Hair follicular keratinocyte (primary cell): ENCODE measurements at places on chromosomes 7 and 10. TPM values are rescaled to one million over a fixed set of nuclear protein-coding genes. Genes with fewer than 3 reads are reported as not detected.

The OPN1SW gene
- total RNA-seq = not detected in 2 replicates

The METTL27 gene
- total RNA-seq = 1.1 and 3.2 TPM in 2 replicates

The WASHC2A gene
- total RNA-seq = 18.8 and 20.0 TPM in 2 replicates

The ZPBP gene
- total RNA-seq = not detected in 2 replicates

The CRTAC1 gene
- not detected in 2 replicates for total RNA-seq

The LDB3 gene
- not detected in 2 replicates for total RNA-seq

The FZD1 gene
- 2.5 and 4.1 TPM in 2 replicates for total RNA-seq

The HOXA9 gene
- 6.8 and 7.0 TPM in 2 replicates for total RNA-seq

The CLDN15 gene
- total RNA-seq = 1.9 and 2.8 TPM in 2 replicates

The PIK3AP1 gene
- total RNA-seq = 0.04 TPM in 1 of 2 replicates, not detected in the other

The ABCC2 gene
- total RNA-seq = 0.15 and 0.39 TPM in 2 replicates

The ADIRF gene
- total RNA-seq = 23.8 and 44.7 TPM in 2 replicates

The RNF133 gene
- not detected in 2 replicates for total RNA-seq

The HOGA1 gene
- total RNA-seq = 0.55 and 1.2 TPM in 2 replicates

The GLI3 gene
- 2.6 and 4.2 TPM in 2 replicates for total RNA-seq

The VWA2 gene
- total RNA-seq = 2.4 and 2.7 TPM in 2 replicates

The GIMAP1 gene
- total RNA-seq = not detected in 2 replicates

The JAKMIP3 gene
- not detected in 2 replicates for total RNA-seq

The OR2A5 gene
- total RNA-seq = not detected in 2 replicates

The ZFAND2A gene
- 13.9 and 16.2 TPM in 2 replicates for total RNA-seq

The CHST15 gene
- total RNA-seq = 20.0 and 39.5 TPM in 2 replicates

The CPXM2 gene
- under 0.01 and 0.04 TPM in 2 replicates for total RNA-seq

The ANKRD30A gene
- not detected in 2 replicates for total RNA-seq

The PTN gene
- 0.23 TPM in 1 of 2 replicates, not detected in the other for total RNA-seq

The GLRX3 gene
- 117 and 178 TPM in 2 replicates for total RNA-seq

The OR2A7 gene
- total RNA-seq = 1.1 and 4.1 TPM in 2 replicates

The PAPOLB gene
- total RNA-seq = not detected in 2 replicates

The SLC29A4 gene
- 0.80 and 8.6 TPM in 2 replicates for total RNA-seq

The PTER gene
- 11.3 and 18.6 TPM in 2 replicates for total RNA-seq

The UFSP1 gene
- total RNA-seq = 3.0 and 6.3 TPM in 2 replicates

The FZD8 gene
- 16.9 and 26.0 TPM in 2 replicates for total RNA-seq

The UPK3B gene
- 1.4 and 3.4 TPM in 2 replicates for total RNA-seq

The PRPS1L1 gene
- total RNA-seq = not detected in 2 replicates
